ENCODE measurements at places on chromosomes 1 and 21.

DNA sequence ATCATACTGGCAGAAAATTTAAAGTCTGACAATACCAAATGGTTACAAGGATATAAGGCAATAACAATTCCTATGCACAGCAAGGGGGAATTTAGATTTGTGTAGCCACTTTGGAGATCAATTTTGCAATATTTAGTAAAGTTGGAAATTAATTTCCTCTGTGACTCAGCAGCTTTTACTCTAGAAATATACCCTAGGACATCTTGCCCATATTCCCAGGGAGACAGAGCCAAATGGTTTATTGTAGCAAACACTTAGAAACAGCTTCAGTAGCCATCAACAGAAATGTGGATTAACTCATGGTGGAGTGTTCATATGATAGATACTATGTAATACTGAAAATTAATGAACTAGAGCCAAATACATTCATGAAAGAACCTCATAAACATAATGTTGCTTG is 104.6 kb downstream of the BACH1 start:
- no peak for DNase-seq

DNA sequence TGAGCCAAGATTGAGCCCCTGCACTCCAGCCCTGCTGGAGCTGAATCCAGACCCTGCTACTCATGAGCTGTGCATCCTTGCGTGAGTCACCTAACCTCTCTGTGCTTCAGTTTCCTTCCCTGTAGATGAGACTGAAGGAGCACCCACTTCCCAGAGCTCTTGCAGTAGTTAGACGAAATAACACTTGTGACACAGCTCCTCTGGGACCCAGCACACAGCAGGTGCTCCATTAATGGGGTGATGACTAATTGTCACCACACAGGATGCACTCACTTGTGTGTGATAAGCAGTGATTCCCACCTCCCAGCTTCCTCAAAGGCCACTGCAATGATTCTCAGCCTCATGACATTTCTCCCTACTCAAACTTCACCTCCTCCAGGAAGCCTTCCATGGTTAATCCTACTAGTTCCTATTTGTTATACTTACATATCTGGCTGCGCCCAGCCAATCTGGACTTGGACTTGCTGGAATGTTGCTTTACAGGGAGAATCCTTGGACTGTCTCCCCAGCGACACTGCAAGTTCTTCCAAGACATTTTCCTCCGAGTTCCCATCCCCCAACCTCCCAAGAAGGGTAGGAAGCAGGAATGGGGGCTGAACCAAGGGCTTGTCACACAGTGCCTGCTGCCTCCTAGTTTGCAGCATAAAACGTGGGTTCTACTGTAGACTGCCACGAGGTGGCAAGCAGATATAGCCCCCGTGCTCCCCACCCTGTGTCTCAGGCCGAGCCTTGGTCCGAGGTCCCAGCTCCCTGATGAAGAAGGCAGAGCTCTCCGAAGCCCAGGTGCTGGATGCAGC is 17.2 kb downstream of the DRAXIN start:
- no peak for DNase-seq

GRCh38 chr1:221608835-221609320 is 133.0 kb downstream of the DUSP10 start:
- no peak for DNase-seq

- DNase-seq: no peak
These were observed 67.4 kb downstream of the TMEM200B start for GRCh38 chr1:29056256-29056655.

- DNase-seq: no peak
These were observed 10.2 kb downstream of the KCNC4 start for GRCh38 chr1:110220324-110220723.
